ENCODE measurements at places on chromosomes 3 and 15. TPM values are rescaled to one million over a fixed set of nuclear protein-coding genes. Genes with fewer than 3 reads are reported as not detected.

LTK gene
- 0.99 TPM for total RNA-seq

GRCh38 chr3:94522488-94522887 is 459.6 kb downstream of the NSUN3 start:
- H3K4me3 ChIP-seq = no peak overlapping the region

DNA sequence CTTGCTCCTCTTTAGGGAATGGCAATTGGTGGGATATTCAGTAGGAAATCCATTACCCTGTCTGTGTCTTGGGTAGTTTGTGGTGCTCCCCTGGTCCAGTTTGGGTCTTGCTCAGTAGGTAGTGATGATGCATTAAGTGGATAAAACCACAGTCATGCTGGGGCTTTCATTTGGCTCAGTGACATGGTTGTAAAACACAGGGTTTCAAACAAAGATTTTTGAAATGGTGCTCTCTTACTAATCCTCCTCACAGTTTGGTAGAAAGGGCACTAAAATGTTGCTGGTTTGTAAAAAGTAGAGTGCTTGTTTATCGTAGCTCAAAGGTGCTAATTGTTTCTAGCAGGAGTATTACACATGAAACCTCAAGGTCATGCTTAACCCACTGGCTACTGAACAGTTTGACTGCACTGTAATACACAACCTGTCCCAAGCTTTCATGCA is 22.9 kb downstream of the BBX start:
- H3K36me3 ChIP-seq = no peaks in the 10 kb centered on the region
- DNase-seq = no peak
- no peaks in the 10 kb centered on the region for H3K4me1 ChIP-seq
- no peak overlapping the region for H3K27ac ChIP-seq
- H3K4me3 ChIP-seq = no peak overlapping the region
- H3K27me3 ChIP-seq = no peaks in the 10 kb centered on the region

- peaks cover 30% of the 10 kb centered on the region for H3K27me3 ChIP-seq
- no peaks in the 10 kb centered on the region for H3K4me1 ChIP-seq
- no peak overlapping the region for H3K4me3 ChIP-seq
- H3K27ac ChIP-seq = no peak overlapping the region
These were observed 170.0 kb downstream of the RAB11A start for GRCh38 chr15:66039117-66039871.

DNA sequence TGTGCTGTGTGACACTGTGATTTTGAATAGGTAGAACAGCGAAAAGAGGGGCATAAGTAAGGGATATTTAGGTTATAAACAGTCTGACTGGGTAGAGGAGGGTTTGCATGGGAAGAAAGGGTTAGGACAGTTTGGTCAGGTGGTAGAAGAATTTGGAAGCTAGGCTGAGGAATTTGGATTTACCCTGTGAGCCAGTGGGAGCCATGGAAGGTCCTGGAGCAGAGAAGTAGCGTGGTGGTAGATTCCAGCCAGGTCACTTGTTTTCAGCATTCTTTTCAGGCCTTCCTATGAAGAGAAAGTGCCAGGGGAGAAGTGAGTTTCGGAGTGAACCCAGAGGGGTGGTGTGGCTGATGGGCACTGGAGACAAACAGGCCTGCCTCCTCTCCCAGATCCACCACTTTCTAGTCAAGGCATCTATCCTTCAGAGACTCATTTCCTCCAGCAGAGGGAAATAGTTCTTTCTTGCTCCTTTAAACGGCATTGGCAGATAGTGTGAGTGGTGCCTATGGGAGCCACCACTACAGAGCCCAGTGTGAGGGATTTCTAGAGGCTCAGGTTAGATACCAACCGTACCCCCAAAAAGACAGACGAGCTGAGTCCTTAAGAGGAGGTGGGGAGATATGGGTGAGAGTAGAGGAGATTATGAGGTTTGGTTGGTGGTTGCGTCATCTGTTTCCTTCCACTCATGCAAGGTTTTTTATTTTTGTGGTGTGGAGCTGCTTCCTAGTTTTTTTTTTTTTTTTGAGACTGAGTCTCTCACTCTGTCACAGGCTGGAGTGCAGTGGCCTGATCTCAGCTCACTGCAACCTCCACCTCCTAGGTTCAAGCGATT is 21.2 kb downstream of the PXK start:
- H3K27ac ChIP-seq = no peak overlapping the region
- DNase-seq = no peak
- H3K27me3 ChIP-seq = no peaks in the 10 kb centered on the region
- H3K4me1 ChIP-seq = peaks cover 6% of the 10 kb centered on the region
